ENCODE measurements at places on chromosomes 7 and 10. TPM values are rescaled to one million over a fixed set of nuclear protein-coding genes. Genes with fewer than 3 reads are reported as not detected.

DOCK4 gene
- 5.7 TPM for polyA plus RNA-seq

CHN2 gene
- 2.0 TPM for polyA plus RNA-seq

RTKN2 gene
- polyA plus RNA-seq: 0.11 TPM

CAMK2B gene
- 105 TPM for polyA plus RNA-seq

CEP55 gene
- polyA plus RNA-seq: 0.11 TPM

Data from right cardiac atrium (tissue), 5 donors.